ENCODE measurements at places on chromosomes 3 and 15.

DNA sequence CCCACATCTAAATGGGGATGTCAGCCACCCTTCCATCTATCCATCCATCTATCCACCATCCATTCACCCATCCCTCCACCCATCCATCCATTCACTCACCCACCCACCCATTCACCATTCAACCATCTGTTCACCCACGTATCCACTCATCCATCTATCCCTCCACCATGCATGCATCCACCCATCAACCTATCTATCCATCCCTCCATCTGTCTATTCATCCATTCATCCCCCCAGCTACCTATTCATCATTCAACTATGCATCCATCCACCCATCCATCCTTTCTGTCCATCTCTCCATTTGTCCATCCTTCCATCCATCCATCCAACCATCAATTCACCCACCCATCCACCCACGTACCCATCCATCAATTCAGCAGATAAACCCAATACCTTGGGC is 14.6 kb downstream of the ITIH3 start:
- no peak for DNase-seq

GRCh38 chr15:57312318-57313133 is 63.8 kb upstream of the CGNL1 start:
- no peak for DNase-seq

DNA sequence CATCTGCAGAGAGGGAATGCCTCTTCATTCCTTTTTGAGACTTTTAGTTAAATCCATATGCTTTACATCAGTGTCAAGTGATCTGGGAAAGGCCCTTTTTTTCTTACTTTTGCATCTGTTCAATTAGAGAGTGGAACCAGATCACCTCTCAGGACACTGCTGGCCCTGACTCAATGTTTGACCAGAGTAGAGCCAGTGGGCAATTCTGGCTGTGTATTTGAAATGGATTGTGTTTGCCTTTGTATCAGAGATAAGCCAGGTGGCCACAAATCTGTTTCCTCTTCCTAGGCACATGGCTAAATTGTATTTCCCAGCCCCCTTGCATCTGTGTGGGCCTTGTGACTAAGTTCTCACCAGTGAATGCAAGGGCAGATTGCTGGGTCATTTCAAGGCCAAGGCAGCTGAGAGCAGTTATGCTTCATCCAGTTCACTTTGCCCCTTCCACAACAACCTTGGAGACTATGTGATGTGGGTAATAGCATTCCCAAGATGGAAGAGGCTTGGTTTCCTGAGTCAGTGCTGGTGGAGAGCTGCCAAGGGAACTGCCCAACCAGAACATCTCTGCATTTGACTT is 75.6 kb upstream of the CACNA2D3 start:
- DNase-seq = no peak

DNA sequence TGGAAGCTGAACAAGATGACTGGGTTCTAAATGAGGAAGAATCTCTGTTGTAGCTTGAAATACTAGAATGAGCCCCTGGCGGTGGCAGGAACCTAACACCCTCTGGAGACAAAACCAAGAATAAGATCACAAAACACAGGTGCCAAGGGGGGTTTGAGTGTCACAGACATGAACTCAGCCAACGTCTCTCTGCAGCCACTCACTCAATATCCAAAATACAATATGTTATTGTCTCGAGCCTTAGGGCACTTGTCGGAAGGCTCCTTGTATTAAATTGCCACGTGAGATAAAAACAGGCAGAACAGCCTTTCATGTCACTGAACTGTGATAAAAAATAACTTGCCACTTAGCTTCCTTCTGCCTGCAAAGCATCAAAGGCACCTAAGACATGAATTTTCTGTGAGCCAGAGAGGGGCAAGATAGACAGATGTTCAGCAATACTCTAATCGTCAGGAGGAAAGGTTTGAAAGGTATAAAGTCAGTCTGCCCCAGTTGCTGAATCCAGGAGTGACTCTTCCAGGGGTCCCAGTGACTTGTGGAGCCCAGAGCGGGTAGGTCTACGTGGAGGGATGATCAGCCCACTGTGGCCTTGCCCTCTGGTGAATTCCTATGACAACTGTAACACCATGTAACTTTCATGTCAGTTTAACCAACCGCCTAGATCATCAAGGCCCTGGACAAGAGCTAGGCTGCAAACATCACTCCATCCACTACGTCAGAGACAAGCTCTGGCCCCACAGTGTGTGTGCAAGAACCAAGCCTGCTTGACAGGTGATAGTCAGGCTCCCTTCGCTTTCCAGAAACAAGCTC is 165.2 kb downstream of the OSBPL10 start:
- DNase-seq = no peak

- no peak for DNase-seq
Measured at GRCh38 chr15:62881056-62881455, 161.5 kb upstream of the TPM1 start.

GRCh38 chr3:152039887-152040286 is 166.4 kb downstream of the SUCNR1 start:
- DNase-seq = no peak

- no peak for DNase-seq
Measured at GRCh38 chr3:113255100-113255853, 43.9 kb downstream of the BOC start.

DNA sequence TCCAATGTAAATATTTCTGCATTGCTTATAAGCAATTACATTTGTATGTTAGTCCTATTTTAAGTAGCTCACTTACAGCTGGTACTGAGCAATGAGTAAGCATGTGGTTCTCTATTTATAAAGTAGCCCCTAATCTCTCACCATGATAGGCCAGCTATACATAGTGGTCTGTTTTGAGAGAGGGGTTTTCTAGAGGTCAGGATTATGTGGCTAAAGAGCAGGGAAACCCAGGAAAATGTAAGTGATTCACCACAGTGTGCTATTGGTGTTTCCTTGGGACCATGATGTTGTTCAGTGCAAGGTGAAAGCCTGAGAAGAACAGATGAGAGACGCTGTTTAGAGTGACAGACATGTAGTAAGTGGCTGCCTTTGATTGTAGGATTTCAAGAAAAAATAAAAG is 26.4 kb downstream of the RBMS3 start:
- no peak for DNase-seq

DNA sequence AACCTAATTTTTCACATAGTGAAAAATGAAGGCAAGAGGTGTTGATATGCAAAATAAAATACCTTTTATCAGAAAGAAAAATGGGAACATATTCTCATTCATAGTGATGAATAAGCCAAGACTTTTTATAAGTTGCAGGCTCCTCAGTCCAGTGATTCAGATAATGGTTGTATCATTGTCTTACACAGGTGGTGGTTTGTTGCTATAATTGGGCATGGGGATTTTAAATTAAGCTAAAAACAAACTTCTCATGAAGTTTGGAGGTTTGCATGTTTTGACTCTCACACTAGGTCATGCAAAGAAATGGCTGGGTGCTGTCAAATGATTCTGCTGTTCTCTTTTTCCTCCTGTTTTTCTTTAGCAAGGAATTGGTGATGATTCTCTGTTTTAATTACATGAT is 60.8 kb upstream of the SKIL start:
- no peak for DNase-seq

DNA sequence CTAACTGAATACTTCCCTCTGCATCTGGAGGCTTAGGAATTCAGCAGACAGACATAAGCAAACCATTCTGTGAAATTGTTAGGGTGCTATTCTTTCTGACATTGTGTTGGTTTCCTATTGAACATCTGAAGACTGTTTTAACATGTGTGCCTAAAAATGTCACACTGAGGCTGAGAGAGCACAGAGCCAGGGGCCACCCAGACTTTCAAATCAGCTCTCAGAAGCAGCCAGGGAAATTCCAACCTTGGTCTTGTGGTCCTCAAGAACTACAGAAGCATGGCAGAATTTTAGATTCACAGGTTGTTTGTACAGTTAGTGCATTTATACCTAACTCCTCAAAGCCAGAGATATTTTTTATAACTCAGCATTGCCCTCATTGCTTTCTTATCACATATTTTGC is 929.2 kb upstream of the CFAP20DC start:
- no peak for DNase-seq

GRCh38 chr3:186208296-186208989 is 99.6 kb upstream of the ETV5 start:
- DNase-seq = no peak

DNA sequence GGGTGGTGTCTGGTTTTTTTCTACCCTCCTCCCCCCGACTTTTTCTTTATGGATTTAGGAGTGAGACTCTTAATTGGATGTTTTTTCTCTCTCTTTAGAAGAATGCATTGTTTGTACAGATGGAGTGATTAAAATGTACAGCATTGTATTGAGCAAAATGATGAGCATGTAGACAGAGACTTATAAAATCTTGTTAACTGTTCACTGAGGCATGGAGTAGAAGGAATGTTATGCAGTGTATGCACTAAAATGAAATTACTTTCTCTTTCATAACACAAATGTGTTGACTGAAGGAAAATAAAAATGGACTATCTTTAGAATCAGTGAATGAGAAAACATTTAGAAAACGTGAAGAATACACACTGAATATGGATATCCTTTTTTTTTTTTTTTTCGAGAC is 39.8 kb downstream of the ZFAND6 start:
- no peak for DNase-seq

DNA sequence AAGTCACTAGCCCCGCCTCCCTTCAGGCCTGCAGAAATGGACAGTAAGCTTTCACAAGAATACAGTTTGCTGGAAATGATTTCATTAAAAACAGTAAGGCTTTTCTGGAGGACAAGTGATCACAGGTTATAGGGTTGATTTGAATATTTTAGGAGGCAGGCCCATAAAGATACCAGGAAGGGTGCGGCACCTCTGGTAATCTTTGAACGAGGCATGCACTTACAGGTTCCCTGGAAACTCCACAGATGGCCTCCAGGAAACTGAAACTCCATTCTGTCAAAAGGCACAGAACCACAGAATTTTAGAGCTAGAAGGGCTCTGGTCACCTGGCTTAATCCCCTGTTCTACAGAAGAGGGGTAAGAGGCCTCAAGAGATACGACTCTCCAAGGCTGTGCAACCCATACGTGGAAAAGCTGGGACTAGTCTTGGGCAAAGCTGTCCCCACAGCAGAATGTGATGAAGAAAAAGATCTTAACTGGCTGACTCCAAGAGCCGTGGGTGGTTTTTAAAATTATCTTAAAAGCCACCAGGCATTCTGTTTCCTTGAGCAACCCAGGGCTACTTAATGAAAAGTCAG is 1.2 kb downstream of the STARD5 start:
- no peak for DNase-seq

DNA sequence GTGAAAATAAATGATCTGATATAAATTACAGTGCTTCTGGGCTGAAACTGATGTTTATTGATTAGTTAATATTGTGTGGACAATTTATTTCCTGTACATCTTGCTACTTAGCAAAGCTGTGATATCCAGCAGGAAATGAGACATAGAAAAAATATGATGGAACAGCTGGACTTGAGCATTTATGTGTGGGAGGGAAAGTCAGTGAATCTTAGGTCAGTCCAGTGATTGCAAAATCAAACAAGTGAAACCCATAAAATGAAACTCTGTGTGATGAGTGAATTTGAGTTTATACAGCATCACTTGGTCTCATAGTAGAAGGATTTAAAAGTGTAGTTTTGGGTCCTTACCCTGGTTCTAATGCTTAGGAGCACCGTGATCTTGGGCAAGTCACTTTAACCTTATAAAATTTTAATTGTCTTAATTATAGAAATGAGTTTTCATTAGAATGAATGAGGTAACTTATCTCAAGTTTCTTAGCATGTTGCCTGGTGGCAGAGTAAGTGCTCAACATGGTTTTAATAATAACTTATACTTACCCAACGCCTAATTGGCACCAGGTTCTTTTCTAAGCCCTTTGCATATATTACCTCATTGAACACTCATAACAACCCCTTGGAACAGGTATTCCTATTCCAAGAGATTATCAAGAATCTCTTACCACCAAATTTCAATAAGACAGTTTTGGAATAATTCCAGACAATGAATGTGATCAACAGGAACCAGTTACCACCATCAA is 194.6 kb downstream of the ADAMTSL3 start:
- DNase-seq = no peak

DNA sequence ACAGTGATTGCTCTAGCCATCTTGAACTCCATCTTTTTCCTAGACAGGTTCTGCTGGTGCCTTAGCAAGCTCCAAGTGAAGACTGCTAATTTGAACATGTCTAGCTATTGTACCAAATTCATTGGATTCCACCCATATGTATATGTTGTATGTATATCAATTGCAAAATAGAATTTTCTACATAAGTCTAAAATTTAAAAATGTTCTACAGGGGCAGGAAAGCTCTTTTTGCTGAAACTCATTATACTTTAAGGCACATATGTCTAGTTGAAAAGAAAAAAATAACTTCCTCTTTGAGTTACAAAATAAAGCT is 845.3 kb downstream of the MCTP2 start:
- DNase-seq = no peak

GRCh38 chr3:170524073-170524472 is 61.8 kb downstream of the SLC7A14 start:
- no peak for DNase-seq

GRCh38 chr15:49154799-49155109 is 645 bp downstream of the COPS2 start:
- DNase-seq = no peak

- no peak for DNase-seq
Measured at GRCh38 chr15:39645138-39645975, 64.5 kb downstream of the THBS1 start.

DNA sequence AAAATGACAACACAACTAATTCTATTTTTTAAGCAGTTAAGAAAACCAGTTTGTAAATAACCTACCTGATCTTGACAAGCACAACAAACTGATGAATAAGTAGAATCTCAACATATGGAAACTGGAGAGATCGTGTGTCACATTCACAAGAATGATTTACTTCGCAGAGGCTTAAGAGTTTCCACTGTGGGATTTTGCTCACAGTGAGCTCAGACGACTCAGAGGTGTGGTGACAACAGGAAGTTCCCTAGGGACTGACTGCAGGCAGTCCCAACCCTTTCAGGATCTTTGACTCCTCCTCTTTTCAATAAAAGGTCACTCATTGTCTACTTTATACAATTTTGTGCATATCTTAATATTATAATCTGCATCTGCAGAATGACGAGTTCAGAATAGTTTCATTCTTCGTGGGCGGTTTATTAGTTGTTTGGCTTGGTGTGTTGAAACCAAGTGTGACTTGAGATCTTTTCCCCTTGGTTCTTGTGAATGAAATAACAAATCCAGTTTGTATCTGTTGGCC is at the start of gene LIPH:
TSS of gene LIPH (minus strand) at position 231 of the 520 bp plus-strand sequence. CDS start at position 114, 117 bp downstream.
- DNase-seq = no peak

DNA sequence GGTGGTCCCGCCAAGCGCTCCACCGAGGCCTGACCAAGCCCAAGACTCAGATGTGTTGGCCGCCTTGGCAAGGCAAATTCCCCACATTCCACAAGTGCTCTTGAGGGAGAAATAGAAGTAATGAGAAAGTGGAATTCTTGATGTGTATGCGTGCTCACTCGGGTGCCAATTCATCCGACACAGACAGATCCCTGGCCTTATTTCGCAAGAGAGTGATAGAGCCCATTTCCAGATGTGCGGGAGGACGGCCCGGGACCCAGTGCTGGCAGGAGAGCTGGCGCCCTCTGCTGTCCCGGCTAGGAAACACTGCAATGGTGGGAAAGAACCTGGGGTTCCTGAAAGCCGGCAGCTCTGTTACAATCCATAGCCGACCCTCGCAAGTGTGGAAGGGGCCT is 76.0 kb downstream of the HMG20A start:
- DNase-seq = peak; percentile 69

Data from activated CD4-positive, alpha-beta T cell treated with anti-CD3 and anti-CD28 coated beads, Interleukin-2, amount 50 U/mL, for 4 hours (primary cell).